CD4-positive, CD25-positive, alpha-beta regulatory T cell (primary cell): ENCODE measurements at places on chromosomes 2 and 18. TPM values are rescaled to one million over a fixed set of nuclear protein-coding genes. Genes with fewer than 3 reads are reported as not detected.

DNA sequence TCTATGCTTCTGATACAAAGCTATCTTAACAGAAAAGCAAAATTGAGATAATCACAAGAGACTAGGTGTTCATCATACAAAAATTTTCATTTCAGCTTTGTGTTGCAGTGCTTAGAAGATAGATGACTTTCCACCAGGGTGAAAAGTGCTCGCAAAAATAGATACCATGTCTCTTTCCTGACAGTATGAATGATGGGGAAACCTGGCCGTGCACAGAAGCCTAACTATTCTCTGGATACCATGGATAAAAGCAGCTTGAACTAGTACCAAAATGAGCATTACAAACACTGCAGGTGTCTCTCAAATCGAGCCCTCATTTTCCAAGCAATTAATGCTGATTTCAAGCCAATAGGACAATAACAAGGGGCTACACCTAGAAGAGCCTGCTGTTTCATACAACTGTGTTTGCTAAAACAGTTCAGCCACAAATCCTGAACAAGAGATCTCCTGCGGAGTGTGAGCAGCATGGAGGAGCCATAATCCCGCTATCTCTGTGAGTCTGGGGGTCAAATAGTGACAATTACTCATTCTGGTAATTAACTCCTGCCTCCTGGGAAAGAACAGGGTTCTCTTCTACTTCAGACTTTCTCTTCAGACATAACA, 507.6 kb downstream of the PID1 start:
- H3K36me3 ChIP-seq: no peaks in the 10 kb centered on the region
- H3K4me1 ChIP-seq: no peaks in the 10 kb centered on the region
- no peak overlapping the region for H3K4me3 ChIP-seq
- DNase-seq: no peak
- no peak overlapping the region for H3K27ac ChIP-seq

DNA sequence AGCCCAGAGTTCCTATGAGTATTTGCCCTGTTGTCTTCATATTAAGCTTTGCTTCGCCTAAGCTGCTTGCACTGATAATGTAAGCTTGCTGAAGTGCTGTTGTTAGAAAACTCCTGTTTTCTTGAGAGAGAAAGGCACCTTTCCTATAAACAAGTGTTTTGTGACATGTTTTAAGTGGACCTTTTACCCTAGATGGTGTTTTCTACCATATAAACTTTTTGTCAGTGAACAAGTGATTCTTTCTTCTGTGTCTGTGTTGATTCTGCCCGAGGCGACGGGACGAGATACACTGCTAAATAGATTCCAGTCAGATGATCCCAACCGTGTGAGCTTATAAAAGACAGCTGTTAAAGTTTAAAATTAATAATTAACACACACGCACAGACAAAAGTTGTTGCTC, 24.1 kb downstream of the CABLES1 start:
- no peaks in the 10 kb centered on the region for H3K36me3 ChIP-seq
- H3K27ac ChIP-seq: no peak overlapping the region
- H3K27me3 ChIP-seq: no peaks in the 10 kb centered on the region
- no peak for DNase-seq

DNA sequence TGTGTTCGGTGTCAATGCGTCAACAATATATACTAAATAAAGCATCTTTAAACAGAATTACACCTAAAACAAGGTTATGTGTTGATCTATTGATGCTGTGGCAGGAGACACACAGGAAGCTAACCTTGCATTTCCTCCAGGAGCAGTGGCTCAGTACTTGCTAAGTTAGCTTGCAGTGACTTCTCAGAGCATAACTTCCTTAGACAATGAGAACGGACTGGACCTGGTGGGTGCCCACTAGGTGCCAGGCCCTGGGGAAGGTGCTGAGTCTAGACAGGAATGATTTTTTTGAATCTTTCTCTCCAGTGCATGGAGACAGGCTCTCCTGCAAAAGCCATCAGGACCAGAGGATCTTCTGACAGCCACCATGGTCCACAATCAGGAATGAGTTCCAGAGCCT, 73.8 kb upstream of the MGAT4A start:
- no peak for DNase-seq
- H3K4me1 ChIP-seq: no peaks in the 10 kb centered on the region
- no peaks in the 10 kb centered on the region for H3K27me3 ChIP-seq
- H3K36me3 ChIP-seq: no peaks in the 10 kb centered on the region
- H3K27ac ChIP-seq: no peak overlapping the region

DNA sequence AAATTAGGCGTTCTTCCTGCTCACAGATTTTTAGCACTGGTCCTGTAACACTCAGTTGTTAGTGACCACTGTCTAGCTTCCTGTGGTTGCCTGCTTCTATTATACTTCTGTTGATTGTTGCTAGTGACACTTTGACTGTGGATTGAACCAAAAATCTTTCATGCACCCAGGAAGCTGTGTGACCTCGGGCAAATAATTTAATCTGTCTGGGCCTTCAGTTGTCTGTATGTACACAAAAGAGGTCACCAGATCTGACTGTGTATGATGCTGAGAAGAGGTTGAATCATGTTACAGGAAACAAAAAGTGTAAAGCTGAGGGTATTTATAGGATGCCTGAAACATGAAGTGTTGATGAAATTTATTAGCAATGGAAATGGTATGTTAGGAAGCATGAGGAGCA, 12.7 kb downstream of the ICOS start:
- H3K27me3 ChIP-seq: no peaks in the 10 kb centered on the region
- H3K27ac ChIP-seq: peak overlapping the region; percentile 75
- DNase-seq: peak; percentile 61
- H3K4me3 ChIP-seq: peak overlapping the region; percentile 90

GRCh38 chr2:177265824-177266817, 1.6 kb upstream of the NFE2L2 start:
- no peaks in the 10 kb centered on the region for H3K36me3 ChIP-seq
- H3K4me1 ChIP-seq: peaks cover 32% of the 10 kb centered on the region
- H3K27me3 ChIP-seq: no peaks in the 10 kb centered on the region
- peak overlapping the region; percentile 91 for H3K4me3 ChIP-seq

GRCh38 chr18:22841840-22842239, 91.3 kb upstream of the RBBP8 start:
- H3K27ac ChIP-seq: no peak overlapping the region
- no peak for DNase-seq
- H3K36me3 ChIP-seq: no peaks in the 10 kb centered on the region
- H3K4me3 ChIP-seq: no peak overlapping the region

- peaks cover 45% of the 10 kb centered on the region for H3K27me3 ChIP-seq
- DNase-seq: no peak
- H3K27ac ChIP-seq: no peak overlapping the region
Measured at GRCh38 chr2:161417438-161418274, 1.6 kb downstream of the TBR1 start.

DNA sequence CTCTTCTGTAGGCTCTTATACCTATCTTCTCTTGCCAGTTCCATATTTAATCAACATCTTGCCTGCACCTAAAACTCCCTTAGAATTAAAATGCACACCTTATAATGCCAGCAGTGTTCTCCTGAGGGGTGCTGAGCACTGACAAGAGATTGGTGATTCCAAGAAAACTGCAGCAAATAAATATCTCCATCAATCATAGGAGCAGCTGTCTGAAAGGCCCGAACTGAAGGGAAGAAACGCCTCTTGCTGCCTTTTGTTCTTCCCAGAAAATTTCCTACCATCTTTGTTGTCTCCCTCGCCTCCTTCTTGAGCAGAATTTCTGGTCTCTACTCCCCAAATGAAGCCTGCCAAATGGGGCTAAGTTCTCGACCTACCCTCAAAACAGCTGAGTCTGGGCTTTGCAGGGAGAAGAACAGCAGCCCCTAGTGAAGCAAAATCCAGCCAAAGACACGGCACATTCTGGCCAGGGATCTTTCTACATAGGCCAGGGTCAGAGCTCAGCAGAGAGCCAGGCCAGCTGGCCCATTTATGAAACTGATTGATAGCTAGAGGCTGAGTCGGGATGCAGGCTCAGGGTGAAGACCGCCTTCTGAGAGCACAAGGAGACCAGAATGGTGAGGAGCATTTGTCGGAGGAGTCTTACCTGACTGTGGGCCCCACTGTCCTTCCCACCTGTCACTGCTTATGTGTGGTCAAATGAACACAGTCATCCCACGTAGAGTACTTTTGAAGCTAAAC, 20.4 kb upstream of the TMEM247 start:
- no peaks in the 10 kb centered on the region for H3K4me1 ChIP-seq
- no peaks in the 10 kb centered on the region for H3K36me3 ChIP-seq
- peaks cover 2% of the 10 kb centered on the region for H3K27me3 ChIP-seq
- DNase-seq: no peak
- no peak overlapping the region for H3K4me3 ChIP-seq

DNA sequence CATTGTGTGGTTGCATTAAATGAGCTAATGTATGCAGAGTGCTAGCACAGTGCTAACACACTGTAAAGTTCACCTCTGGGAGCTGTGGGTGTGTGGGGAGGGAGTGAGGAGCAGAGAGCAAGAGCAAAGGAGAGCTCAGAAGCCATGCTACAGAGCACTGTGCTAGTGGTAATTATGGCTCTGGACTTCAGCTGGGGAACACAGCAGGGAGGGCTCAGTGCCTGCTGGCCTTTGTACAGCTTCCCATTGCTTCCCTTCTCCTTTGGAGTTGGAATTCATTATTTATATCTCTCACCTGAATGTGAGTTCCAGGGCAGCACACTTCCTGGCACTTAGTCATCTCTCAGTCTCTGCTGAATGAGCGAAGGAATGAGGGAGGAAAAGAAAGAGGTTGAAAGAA, 2.5 kb upstream of the PLA2R1 start:
- no peak overlapping the region for H3K27ac ChIP-seq
- H3K36me3 ChIP-seq: no peaks in the 10 kb centered on the region
- DNase-seq: no peak
- peaks cover 21% of the 10 kb centered on the region for H3K27me3 ChIP-seq
- H3K4me1 ChIP-seq: peaks cover 7% of the 10 kb centered on the region
- H3K4me3 ChIP-seq: no peak overlapping the region

DNA sequence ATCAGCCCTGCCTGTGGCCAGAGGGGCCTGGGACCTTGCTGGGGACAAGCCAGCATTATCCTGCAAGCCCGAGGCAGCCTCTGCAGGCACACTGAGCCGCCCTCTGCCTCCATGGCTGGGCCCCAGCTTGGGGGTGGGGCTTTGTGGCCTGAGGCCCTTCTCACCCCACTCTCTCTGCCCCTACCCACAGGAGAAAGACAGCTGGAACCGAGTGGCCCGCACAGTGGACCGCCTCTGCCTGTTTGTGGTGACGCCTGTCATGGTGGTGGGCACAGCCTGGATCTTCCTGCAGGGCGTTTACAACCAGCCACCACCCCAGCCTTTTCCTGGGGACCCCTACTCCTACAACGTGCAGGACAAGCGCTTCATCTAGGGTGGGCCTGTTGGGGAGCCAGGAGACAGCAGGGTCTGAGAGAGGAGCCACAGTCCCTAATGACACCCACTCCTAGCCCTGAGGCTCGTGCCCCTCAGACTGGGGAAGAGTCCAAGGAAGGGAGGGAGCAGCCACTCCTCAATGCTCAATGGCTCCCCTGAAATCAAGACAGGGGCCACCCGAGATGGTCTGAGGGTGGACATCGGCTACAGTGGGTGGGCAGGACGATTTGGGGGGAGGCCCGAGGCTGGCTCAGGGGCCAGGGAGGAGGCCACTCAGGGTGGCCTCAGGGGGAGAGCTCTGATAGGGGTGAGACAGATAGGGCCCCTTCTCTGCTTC, 4.4 kb upstream of the CHRNG start:
- H3K36me3 ChIP-seq: no peaks in the 10 kb centered on the region
- no peaks in the 10 kb centered on the region for H3K4me1 ChIP-seq
- H3K27me3 ChIP-seq: peaks cover 4% of the 10 kb centered on the region

GRCh38 chr2:70982971-70983370, 4.5 kb downstream of the ANKRD53 start:
- no peak overlapping the region for H3K27ac ChIP-seq
- H3K36me3 ChIP-seq: peaks cover 20% of the 10 kb centered on the region
- H3K4me1 ChIP-seq: peaks cover 23% of the 10 kb centered on the region

DNA sequence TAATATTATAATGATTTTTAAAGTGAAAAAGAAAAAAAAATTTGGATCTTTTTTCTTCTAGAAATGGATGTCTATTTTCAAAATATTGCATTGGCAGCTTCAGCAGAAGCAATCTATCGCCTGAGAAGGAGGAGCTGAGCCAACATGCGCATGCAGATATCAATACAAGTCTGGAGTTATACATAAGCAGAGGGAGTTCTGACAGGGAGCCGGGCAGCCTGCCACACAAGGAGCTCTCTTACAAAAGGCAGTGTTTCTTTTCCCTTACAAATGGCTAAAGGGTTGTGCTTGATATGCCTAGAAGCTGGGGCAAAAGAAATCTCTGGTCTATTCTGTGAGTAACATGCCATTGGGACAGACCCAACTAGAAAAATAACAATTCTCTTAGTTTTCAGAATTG, 291.9 kb upstream of the TRIB2 start:
- no peak overlapping the region for H3K4me3 ChIP-seq
- peaks cover 9% of the 10 kb centered on the region for H3K4me1 ChIP-seq
- no peak for DNase-seq

DNA sequence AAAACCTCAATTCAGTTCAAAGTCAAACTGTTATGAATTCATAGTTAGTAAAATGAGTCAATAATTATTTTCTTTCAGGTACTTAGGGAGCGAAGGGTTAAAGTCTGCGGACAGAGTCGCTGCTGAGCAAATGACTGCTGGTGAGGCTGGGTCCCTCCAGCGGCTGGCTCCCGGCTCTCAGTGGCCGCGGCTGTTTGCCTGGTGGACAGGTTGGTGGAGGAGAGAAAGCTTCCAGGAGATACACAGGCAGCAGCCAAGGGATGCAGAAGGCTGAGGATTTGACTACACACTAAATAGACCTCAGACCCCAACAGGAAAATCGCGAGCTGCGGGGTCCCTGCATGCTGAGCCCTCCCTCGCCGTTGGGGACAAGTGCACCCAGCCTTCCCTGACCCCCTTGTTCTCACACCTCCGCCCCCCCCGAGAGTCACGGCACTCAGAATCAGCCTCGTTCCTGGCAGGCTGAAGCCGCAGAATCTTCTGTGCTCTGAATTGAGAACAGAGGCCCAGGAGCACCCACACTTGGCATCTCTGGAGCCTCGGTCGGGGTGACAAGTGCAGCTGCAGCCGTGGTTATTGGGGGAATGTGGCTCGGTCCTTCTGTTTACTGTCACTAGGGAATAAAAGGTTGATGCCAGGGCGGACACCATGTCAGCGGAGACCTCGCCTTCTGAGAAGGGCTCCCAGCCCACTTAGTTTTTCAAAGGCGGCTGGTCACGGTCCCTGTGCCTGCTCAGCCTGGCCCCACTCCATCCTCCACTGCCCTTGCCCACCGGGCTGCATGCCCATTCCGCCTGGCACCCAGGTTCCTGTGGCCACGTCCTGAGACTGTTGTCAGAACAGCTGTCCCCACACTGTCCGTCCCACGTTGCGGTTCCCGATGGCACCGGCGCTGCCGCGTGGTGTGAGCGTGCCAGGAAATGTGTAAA, 74.0 kb downstream of the SLC66A2 start:
- no peaks in the 10 kb centered on the region for H3K4me1 ChIP-seq
- DNase-seq: no peak
- no peak overlapping the region for H3K27ac ChIP-seq
- no peaks in the 10 kb centered on the region for H3K36me3 ChIP-seq

The SMAD2 gene
- 115 TPM for total RNA-seq

The GPAT2 gene
- total RNA-seq: 2.0 TPM

The NAT8 gene
- total RNA-seq: not detected

The NEUROD1 gene
- total RNA-seq: not detected

The KLF11 gene
- total RNA-seq: 38.9 TPM

The GRB14 gene
- 0.69 TPM for total RNA-seq
